ENCODE measurements at places on chromosomes 3 and 15. TPM values are rescaled to one million over a fixed set of nuclear protein-coding genes. Genes with fewer than 3 reads are reported as not detected.
A peak's percentile ranks its signal among the peaks of the same experiment; 100 is the strongest.

GRCh38 chr3:96259-96658, 100.3 kb upstream of the CHL1 start:
- no peaks in the 10 kb centered on the region for H3K36me3 ChIP-seq
- no peak overlapping the region for H3K27ac ChIP-seq
- H3K4me3 ChIP-seq, result no peak overlapping the region
- no peaks in the 10 kb centered on the region for H3K27me3 ChIP-seq
- no peaks in the 10 kb centered on the region for H3K4me1 ChIP-seq
- no peak for DNase-seq

GRCh38 chr15:87965304-87965703, 291.2 kb downstream of the NTRK3 start:
- H3K4me3 ChIP-seq, result no peak overlapping the region
- no peak for DNase-seq
- H3K27ac ChIP-seq, result no peak overlapping the region
- no peaks in the 10 kb centered on the region for H3K4me1 ChIP-seq

GRCh38 chr3:122917412-122917811, 110.2 kb downstream of the SEMA5B start:
- no peaks in the 10 kb centered on the region for H3K36me3 ChIP-seq
- DNase-seq, result no peak
- no peak overlapping the region for H3K27ac ChIP-seq
- H3K4me1 ChIP-seq, result peaks cover 12% of the 10 kb centered on the region
- H3K27me3 ChIP-seq, result peaks cover 10% of the 10 kb centered on the region
- H3K4me3 ChIP-seq, result no peak overlapping the region

DNA sequence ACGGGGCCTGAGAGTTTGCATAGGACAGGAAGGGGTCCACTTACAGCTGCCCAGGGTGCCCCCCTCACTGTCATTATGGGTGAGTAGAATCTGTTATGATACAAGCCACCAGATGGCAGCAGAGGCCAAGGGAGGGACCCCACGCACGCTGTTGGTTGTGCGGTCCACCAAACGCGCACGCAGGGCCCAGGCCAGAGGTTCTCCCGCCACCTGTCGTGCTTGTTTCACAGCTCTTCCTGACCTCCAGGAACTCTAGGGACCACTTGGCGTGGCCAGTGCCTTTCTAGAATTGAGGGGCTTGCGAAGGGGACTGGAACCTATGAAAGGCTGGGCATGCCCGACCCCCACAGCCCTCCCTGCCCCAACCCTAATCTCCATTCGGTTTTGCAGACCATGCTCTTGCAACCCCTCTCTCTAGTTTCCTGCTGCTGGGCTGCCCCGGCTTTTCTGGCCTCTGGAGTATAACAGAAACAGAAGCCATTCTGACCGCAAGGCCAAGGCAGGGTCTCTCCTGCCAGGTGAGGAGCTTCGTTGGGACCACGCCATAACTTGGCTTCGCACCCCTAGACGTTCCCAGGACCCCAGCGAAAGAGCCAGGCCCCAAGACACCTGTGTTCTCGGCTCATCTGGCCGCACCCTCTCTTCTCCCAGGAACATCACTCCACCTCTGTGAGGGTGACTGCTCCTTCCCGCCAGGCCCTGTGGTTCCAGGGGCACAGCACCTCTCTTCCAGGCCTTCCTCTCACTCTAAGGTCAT, 46.0 kb downstream of the ALDH1L1 start:
- no peaks in the 10 kb centered on the region for H3K36me3 ChIP-seq
- H3K4me1 ChIP-seq, result peaks cover 4% of the 10 kb centered on the region
- peak; percentile 11 for DNase-seq
- H3K27ac ChIP-seq, result no peak overlapping the region
- no peak overlapping the region for H3K4me3 ChIP-seq

DNA sequence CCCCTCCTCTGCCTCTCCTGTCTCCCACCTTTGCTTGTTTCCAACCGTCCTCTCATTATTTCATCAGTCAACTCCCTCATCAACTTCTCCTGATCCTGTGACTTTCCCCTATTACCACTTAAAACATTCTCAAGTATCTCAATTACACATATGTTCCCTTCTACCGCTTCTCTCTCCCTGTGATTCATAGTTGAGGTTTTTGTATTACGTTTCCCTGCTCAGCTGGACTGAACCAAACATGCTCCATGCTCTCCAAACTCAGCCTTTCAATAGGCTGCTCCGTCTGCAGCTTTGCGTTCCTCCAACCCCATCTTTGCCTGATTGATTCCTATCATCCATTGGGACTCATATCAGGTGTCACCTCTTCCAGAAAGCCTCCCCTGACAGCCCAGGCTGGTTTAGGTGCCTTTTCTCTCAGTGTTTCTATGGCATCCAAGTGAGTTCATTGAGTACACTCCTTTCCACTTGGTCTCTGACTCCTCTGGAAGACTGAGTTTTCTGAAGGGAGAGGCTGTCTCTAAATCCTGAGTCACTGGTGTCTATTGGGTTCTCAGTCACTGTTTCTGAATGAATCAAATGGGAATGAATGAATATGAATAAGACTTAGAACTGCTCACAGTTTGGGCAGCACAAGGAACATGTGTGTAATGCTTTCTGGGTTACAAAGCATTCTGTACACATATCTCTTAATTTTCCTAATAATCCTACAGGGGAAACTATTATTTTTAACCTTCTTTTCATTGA, 56.4 kb downstream of the PLD1 start:
- no peak overlapping the region for H3K4me3 ChIP-seq
- H3K4me1 ChIP-seq, result no peaks in the 10 kb centered on the region
- no peaks in the 10 kb centered on the region for H3K36me3 ChIP-seq
- no peak overlapping the region for H3K27ac ChIP-seq

DNA sequence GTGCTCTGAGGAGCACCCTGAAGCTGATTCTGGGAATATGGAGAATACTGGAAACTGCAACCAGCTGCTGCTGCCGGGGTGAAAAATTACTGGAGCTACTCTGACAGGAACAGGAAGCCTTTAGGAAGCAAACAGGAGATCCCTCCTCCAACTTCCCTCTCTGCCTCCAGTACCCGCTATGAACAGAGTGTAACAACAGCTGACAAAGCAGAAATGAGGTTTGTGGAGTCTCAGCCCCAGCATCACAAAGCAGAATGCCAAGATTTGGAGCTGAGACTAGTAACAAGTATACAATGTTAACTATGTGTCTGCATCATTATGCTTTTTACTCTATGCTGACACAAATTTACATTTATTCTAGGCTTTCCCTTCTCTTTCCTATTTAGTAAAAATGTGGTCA, 22.7 kb upstream of the PIAS1 start:
- no peaks in the 10 kb centered on the region for H3K36me3 ChIP-seq
- DNase-seq, result no peak
- peaks cover 6% of the 10 kb centered on the region for H3K27me3 ChIP-seq
- no peak overlapping the region for H3K4me3 ChIP-seq

- H3K4me3 ChIP-seq, result no peak overlapping the region
- no peak for DNase-seq
- no peaks in the 10 kb centered on the region for H3K27me3 ChIP-seq
- no peaks in the 10 kb centered on the region for H3K36me3 ChIP-seq
Observed at GRCh38 chr3:117263270-117263669, 553.7 kb downstream of the TUSC7 start.

DNA sequence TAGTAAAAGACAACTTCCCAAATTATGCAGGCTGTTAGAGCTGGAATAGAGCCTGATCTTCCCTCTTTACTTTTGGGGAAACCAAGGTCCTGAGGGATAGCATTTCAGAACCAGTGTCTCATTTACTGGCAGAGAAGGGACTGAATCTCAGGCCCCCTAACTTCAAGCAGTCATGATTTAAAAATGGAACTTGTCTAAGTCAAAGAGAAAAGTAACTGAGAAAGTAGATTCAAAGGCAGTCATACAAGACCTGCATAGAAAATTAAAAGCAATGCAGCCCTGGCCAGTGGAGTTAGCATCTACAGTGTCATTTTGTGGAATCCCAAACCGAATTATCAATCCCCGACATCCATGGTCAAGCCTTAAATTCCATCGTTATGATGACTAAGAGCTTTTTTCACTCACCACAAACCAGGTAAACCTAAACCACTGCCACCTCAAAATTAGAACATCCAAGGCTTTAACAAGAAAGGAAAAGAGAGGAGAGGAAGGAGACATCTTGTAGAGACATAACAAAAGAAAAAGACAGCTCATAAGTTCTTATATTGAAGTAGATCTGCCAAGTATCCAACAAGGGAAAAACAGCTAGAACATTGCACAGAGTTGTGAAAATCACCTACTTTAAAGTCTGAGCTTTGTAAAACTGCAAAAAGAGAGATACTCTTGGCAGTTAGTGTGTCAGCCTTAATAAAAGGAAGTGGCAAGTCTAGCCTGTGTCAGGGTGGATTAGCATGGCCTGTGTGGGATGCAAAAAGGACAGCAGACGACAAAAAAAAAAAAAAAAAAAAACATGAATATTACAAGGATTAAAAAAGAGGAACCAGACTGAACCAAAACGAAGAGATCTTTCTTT, 54.1 kb upstream of the CCR2 start:
- H3K27me3 ChIP-seq, result no peaks in the 10 kb centered on the region
- H3K4me1 ChIP-seq, result peaks cover 73% of the 10 kb centered on the region
- H3K36me3 ChIP-seq, result no peaks in the 10 kb centered on the region
- H3K27ac ChIP-seq, result peak overlapping the region; percentile 33
- DNase-seq, result no peak

DNA sequence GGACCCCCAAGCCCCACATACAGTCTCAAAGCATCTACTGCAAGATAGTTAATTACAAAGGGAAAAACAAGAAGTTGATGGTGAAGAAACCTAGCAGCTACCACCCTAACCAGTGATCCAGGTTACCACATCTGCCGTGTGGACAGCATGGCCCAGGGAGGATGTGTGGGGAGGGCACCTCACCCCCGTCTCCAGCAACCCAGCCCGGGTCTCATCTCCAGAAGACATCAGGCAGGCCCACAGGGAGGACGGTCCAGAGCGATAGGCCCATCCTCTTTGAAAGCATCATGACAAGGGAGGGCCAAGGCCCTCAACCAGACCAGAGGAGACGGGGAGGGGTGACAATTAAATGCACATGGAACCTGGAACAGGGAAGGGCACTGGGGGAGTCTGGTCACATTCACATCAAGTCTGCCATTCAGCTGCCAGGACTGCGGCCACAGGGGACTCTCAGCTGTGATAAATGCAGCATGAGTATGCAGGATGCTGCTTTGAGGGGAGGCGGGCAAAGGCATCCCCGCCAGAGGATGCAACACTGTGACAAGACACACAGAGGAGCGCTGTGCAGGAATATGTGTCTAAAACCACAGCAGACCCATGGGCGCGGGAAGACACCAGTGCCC, 18.8 kb downstream of the ZXDC start:
- H3K27me3 ChIP-seq, result no peaks in the 10 kb centered on the region
- no peak for DNase-seq

GRCh38 chr15:26631894-26632293, 141.0 kb downstream of the GABRB3 start:
- DNase-seq, result no peak
- H3K4me3 ChIP-seq, result no peak overlapping the region
- no peaks in the 10 kb centered on the region for H3K4me1 ChIP-seq
- no peak overlapping the region for H3K27ac ChIP-seq
- H3K27me3 ChIP-seq, result no peaks in the 10 kb centered on the region

GRCh38 chr3:55654123-55654760, 167.1 kb upstream of the WNT5A start:
- no peak overlapping the region for H3K27ac ChIP-seq
- DNase-seq, result no peak
- H3K36me3 ChIP-seq, result no peaks in the 10 kb centered on the region

DNA sequence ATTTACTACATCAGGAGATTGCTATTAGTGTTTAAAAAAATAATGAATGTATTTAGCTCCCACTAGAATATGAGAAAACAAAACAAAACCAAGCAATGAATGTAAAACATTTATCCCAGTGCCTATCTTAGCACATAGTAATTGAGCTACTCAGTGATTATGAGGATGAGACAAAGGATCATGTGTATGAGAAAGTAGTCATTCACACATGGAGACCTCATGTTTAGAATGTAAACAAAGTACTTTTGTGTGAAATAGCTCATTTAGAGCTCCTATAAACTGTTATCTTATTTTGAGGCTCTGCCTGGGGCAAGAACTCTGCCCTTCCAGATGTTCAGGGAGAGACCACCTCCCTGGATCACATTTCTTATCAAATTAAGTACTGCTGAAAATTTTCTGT, 236.8 kb downstream of the LRRN1 start:
- no peaks in the 10 kb centered on the region for H3K4me1 ChIP-seq
- no peak overlapping the region for H3K4me3 ChIP-seq
- H3K36me3 ChIP-seq, result no peaks in the 10 kb centered on the region
- no peak overlapping the region for H3K27ac ChIP-seq
- no peaks in the 10 kb centered on the region for H3K27me3 ChIP-seq
- no peak for DNase-seq

DNA sequence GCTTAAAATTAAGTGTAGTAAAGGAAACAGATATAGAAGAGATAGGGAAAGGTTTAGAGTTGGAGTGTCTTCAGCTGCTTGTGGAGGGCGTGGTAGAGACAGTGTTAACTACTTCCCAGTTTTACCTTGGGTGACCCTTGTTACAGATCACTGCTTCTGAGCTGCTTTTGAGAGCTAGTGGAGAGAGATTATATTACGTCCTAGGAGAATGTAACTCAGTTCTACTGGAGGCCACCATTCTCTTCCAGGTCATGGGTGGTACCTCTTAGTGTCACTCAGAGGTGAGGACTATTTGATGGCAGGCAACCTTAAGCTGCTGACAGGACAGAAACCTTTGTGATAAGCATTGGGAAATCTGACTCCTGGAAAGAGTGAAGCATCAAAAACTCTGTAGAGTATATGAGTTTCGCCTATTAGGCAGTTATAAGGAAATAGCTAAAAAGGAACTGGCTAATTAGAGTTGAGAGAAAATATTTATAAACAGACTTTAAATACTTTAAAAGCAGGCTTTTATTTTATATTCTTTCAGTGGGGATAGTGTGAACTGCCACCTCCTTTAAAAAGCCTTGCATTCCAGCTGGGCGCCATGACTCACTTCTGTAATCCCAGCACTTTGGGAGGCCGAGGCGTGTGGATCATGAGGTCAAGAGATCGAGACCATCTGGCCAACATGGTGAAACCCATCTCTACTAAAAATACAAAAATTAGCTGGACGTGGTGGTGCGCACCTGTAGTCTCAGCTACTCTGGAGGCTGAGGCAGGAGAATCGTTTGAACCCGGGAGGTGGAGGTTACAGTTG, 106.5 kb downstream of the ZNF609 start:
- no peak overlapping the region for H3K27ac ChIP-seq

GRCh38 chr3:162175878-162176277, 679.3 kb downstream of the OTOL1 start:
- H3K4me3 ChIP-seq, result no peak overlapping the region
- no peaks in the 10 kb centered on the region for H3K27me3 ChIP-seq
- no peak overlapping the region for H3K27ac ChIP-seq
- DNase-seq, result no peak
- no peaks in the 10 kb centered on the region for H3K36me3 ChIP-seq

SPINK8 gene
- not detected for total RNA-seq

TP63 gene
- 0.31 TPM for total RNA-seq

CAV3 gene
- total RNA-seq, result not detected

ESYT3 gene
- not detected for total RNA-seq

FSIP1 gene
- total RNA-seq, result 0.22 TPM

PAQR5 gene
- not detected for total RNA-seq

UROC1 gene
- not detected for total RNA-seq

ZNF148 gene
- total RNA-seq, result 30.9 TPM

PLA2G4D gene
- total RNA-seq, result not detected

FBXL22 gene
- 1.6 TPM for total RNA-seq
